Inflammatory macrophage treated with lipopolysaccharide for 4 hours (primary cell): ENCODE measurements at places on chromosomes 11 and 22.

DNA sequence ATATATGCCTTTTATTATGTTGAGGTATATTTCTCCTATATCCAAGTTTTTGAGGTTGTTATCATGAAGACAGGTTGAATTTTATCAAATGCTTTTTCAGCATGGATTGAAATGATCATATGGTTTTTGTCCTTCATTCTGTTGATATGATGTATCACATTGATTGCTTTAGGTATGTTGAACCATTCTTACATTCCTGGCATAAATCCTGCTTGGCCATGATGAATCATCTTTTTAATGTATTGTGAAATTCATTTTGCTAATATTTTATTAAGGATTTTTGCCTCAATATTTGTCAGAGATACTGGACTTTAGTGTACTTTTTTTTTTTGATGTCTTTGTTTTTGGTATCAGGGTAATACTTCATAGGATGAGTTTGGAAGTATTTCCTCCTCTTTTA is 283.8 kb upstream of the C11orf87 start:
- no peak for DNase-seq

DNA sequence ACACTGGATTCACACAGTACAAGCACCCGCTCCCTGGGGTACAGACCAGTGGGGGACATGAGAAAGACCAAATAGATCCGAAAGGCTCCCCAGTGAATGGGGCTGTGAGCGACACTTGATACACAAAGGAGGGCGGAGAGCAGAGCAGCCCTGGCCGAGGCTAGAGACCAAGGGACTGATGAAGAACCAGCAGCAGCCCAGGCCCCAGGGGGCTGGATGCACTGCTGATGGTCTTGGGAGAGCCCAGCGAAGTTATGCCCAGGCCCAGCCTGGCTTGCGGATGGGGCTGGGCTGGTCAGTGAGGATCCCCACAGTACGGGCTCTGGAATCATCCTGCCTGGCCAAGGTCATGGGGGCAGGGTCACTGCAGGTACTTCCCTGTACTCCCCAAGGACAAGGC is 23.2 kb downstream of the ARHGAP1 start:
- DNase-seq: no peak

GRCh38 chr22:41092847-41093411 is 537 bp downstream of the EP300 start:
- peak; percentile 42 for DNase-seq

DNA sequence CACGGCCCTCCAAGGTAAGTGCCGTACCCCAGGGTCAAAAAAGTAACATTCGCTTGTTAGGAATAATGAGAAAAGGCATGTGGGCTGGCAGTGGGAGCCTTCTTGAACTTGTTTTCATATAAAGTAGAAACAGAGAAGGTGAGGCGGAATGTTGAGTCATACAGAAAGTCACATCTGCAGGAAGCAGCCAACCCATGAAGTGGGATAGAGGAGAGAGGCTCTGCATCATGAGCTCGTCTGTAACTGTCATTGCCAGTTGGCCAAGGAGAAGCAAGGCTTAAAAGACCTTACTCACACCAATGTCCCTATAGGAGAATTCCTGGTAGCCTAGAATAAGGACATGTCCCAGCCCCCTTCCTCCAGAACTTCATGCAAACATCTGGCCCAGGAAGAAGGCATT is 253.3 kb downstream of the BUD13 start:
- DNase-seq: no peak

- no peak for DNase-seq
These were observed 11.4 kb downstream of the EHF start for GRCh38 chr11:34632105-34632791.

- DNase-seq: no peak
These were observed 6.3 kb downstream of the NAV2 start for GRCh38 chr11:19718951-19719350.

DNA sequence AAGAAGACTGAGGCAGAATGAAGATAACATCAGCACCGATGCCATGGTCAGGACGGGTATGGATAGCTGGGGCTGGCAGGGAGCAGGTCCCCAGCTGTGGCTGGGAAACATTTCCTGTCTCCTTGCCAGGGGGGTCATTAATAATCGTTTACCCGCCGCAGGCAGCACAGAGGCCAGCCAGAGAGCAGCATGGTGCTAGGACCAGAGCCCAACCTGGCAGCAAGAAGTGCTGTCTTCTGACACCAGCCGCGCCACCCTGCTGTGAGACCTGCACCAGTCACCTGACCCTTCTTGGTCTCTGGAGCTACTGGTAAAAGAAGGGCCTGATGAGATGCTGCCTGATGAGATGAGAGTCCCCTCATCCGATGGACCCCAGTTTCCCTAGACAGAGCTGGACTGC is 36.3 kb downstream of the PDE2A start:
- no peak for DNase-seq

DNA sequence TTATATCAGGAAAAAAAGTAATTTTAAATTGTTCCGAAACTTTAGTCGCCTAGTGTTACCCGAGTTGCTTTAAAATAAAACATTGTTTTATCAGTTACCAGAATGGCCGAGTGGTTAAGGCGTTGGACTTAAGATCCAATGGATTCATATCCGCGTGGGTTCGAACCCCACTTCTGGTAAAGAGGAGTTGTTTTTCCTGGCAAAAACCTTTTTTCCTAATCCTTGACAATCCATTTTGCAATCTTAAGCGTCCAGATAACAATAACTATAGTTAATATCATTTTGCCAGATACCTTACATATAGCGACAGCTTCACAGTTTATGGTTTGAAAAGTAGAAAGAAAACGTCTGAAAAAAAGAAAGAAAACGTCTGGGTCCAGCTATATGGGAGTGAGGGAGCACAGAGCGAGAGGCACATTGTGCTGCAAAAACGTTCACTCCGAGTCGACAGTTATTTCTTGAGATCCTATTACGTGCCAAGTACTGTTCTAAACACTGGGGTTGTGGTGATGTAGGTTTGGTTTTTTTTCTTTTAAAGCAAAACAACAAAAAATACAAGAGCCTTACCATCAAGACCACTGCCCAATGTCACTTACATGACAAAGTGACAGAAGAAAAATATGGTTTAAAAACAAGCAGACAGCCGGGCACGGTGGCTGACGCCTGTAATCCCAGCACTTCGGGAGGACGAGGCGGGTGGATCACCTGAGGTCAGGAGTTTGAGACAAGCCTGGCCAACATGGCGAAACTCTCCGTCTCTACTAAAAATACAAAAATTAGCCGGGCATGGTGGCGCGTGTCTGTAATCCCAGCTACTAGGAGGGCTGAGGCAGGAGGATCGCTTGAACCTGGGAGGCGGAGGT is 40.6 kb downstream of the OR4D9 start:
- DNase-seq: peak; percentile 47

- DNase-seq: no peak
These were observed 1230.2 kb downstream of the JRKL start for GRCh38 chr11:97620007-97620406.

DNA sequence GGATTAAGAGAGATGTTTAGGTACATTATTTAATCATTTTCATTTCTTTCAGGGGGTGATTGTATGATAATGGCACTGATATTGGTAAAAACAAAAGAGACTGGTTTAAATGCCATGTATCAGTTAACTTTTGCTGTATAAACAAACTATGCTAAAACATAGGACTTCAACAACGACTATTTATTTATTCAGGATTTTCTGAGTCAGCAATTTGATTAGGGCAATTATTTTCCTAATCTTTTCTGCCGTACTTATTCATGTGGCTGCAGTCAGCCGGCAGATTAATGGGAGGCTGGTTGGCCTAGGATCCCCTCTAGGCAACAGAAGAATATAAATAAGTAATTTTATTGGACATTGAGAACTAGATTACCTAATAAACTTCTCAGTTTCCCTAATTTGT is 661.7 kb upstream of the RAG2 start:
- no peak for DNase-seq

- peak; percentile 68 for DNase-seq
These were observed 25.0 kb downstream of the MTMR3 start for GRCh38 chr22:29907753-29908515.

GRCh38 chr11:7628660-7629059 is 44.6 kb downstream of the CYB5R2 start:
- DNase-seq: no peak

- DNase-seq: no peak
These were observed 142.1 kb downstream of the TRPC6 start for GRCh38 chr11:101441747-101442146.

- no peak for DNase-seq
These were observed 77.7 kb downstream of the STIM1 start for GRCh38 chr11:3933165-3933628.

DNA sequence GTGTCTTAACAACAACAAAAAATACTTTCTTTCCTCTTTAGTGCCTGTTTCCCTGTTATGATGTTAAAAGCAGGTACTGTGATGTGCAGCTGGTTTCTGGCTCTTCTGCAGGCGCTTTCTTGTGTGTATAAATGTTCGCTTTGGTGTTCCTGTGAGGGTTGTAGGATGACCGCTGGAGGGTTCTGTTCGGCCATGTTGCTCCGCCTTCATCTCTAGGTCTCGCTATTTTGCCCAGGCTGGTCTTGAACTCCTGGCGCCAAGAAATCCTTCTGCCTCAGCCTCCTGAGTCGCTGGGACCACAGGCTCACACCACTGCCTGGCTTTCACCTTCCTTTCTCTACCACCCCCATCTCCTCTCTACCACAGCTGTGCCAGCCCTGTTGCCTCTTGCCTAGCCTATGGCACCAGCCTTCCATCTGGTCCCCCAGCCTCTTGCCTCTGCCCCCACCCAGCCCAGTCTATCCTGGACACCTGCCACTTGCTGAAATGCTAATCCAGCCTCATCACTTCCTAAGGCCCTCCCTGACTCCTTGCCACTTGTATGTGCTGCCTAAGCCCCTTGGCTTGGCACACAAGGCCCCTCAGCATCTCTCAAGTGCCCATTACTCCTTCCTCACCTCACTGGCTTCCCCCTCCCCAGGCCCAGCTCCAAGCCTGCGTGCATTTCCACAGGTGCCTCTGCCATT is 5.5 kb downstream of the LRRC74B start:
- no peak for DNase-seq

GRCh38 chr22:33832558-33833151 is 87.6 kb downstream of the LARGE1 start:
- no peak for DNase-seq

- DNase-seq: peak; percentile 56
These were observed 4.7 kb upstream of the NEAT1 start for GRCh38 chr11:65417702-65418430.

- DNase-seq: no peak
These were observed 7.1 kb upstream of the GAS2L1 start for GRCh38 chr22:29299136-29299900.

GRCh38 chr11:20162824-20163782 is 2.8 kb upstream of the DBX1 start:
- no peak for DNase-seq

DNA sequence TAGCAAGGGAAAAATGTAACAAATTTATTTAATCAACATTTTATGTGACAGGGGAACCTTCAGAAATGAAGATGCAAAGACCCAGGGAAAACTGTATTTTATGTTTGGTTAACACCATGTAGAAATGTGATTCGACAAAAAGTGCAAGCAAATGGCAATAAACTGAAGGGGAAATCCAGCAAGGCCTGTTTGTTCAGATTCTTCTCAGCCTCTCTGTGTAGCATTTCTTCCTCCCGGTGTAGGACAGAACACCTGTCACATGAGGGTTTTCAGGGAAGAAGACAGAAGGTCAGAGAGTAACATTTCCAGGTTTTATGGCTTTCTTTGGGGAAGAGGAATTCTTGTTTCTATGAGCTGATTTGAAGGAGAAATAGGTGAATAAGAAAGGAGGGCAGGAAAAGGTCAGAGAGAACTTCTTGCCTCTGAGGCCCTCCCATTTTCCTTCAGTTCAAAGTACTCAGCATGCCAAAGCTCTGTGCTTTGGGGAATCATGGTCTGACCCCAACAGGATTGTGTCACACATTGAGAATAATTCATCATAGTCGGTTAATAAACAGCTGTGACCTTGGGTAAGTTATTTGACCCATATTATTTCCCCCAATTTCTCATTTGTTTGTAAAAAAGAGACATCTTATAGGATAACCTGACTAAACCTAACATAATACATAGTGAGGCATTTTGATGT is 45.5 kb upstream of the ME3 start:
- DNase-seq: no peak

DNA sequence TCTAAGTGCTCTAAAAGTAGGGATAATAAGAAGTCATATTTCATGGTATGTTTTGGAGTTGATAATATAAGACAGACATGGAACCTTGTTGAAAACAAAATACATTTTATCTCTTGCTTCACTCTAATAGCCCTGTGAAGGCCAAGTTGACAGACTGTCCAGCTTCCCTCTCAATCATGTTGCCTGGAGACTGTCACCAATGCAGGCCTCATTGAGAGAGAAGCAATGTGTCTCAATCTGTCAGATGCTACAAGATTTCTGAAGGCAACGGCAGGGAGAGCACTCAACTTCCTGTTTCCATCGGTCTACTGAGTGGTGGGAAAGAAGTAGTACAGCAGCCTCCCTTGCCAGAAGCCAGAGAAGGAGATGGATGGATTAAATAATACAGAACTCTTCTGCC is 23.6 kb upstream of the FJX1 start:
- DNase-seq: peak; percentile 65

DNA sequence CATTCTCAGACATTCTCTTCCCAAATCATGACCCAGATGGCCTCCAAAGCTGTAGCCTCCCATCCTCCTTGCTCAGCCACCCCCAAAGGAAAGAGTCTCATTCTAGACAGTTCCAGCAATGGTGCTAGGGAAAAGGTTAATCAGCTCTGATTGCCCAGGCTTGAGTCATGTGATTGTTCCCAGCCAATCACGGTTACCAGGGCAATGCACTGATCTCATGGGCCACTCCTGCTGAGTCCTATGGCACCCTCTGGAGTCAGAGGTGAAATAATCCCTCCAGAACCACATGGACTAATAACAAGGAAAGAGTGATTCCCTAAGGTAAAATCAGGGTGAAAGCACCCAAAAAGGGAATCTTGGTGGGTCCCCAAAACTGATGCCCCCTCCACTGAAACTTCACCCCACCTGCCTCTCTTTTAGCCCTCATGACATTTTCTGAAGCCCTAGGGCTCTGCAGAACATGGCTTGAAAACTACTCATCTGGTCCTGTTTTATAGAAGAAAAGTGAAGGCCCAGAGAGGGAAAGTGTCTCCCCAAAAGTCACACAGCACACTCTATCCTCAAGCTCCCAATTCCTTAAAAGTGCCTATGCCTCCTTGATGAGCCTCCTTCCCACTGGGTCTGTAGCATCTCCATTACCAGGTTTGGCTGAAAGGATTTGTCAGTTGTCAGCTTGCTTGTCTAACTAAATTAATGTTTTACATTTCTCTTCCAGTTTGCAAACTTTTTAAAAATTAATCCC is 203.7 kb downstream of the MN1 start:
- peak; percentile 28 for DNase-seq

DNA sequence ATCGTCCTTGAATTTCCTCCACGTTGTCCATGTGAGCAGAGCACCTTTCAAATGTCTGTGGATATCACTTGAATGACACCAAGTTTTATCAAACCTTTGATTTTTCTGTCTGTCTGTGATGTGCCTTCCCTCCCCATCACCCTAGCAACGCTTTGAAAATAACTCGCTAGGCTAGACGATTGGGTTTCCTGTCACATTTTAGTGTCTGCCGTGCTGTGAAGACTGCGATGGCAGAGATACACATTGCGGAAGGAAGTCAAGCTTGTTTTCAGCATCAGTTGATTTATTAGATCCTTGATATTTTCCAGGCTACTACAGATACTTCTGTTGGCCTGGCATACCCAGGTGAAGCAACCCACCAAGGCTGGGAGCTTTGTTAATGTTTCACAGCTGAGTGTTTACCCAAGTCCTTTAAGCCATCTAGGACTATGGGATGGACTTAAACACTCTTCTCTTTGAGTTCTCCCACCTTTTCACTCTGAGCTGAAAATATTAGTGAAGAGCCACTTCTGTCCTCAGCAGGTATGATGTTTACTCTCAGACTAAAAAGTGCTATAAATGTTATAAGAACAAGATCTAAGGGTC is 93.6 kb upstream of the CD44 start:
- no peak for DNase-seq

GRCh38 chr11:74951226-74951625 is 2.2 kb downstream of the SPCS2 start:
- DNase-seq: no peak
